NCI-H1694 treated with DMSO at 0.1 percent for 48 hours (cell line): ENCODE measurements at places on chromosomes 16 and 17.

DNA sequence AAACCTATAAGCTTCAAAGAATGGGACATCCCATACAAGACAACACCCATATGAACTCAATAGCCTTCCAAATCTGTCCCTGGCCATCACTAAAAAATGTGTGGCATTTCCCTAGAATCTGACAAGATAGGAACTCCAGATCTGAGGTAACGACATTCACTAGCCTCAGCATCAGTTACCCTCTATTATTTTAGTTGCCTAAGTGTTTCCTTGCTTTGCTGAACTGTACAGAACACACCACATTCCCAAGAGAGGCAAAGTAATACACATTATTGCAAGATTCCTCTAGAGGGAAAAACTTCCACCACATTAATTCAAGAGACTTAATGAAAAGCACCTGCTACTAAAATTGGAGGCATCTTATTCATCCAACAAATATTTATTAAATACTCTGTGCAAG is 5.0 kb downstream of the LSM12 start:
- DNase-seq, result no peak

DNA sequence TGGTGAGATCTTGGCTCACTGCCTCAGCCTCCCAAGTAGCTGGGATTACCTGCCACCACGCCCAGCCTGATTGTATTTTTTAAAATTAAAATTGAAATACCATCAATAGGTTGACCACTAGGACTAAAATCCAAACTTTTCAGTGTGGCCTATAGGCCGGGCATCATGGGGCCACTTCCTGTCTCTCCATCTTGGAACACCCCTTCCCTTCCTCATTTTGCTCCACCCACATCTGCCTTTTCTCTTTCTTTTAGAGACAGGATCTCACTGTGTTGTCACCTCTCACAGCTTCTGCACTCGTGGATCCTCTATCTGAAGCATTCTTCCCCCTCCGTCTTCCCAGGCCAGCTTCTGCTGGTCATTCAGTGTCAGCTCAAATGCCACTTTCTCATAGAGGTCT is 57.0 kb downstream of the BMERB1 start:
- DNase-seq, result no peak

- DNase-seq, result no peak
These were observed 2.6 kb downstream of the FN3KRP start for GRCh38 chr17:82718986-82719685.

DNA sequence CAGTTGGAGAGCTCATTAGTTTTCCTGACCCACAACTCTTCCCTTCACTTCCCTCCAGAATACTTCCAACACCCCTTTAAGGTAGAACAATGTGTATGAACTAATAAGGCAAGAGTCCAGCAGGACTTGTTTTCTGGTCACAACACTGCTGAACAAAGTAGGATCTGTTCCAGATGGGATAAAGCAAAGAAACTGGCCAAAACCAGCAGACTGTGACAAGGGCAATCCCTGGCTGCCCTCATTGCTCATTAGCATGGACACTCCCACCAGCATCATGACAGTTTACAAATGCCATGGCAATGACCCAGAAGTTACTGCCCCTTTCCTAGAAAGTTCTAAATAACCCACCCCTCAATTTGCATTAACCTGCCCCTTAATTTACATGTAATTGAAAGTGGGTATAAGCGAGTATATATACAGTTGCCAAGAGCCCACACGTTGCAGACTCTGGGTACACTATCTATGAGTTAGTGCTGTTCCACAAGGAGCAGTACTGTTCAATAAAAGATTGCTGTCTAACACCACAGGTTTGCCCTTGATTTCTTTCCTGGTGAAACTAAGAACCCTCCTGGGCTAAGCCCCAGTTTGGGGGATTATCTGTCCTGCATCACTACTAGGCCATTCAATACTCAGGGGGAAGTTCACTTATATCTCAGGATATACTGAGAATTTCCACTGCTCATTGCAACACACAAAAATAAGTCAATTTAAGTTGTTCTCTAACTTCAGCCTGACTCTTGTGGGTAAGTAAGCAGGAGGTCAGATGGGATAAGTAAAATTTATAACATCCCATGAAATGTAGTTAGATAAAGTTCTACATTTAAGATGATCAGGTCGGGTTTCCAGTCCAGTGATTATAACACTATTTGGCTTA is 82.3 kb downstream of the SSH2 start:
- no peak for DNase-seq

GRCh38 chr16:3471518-3472176 is 23.6 kb downstream of the C16orf90 start:
- DNase-seq, result no peak

GRCh38 chr17:62631936-62632924 is 4.8 kb downstream of the MRC2 start:
- no peak for DNase-seq

DNA sequence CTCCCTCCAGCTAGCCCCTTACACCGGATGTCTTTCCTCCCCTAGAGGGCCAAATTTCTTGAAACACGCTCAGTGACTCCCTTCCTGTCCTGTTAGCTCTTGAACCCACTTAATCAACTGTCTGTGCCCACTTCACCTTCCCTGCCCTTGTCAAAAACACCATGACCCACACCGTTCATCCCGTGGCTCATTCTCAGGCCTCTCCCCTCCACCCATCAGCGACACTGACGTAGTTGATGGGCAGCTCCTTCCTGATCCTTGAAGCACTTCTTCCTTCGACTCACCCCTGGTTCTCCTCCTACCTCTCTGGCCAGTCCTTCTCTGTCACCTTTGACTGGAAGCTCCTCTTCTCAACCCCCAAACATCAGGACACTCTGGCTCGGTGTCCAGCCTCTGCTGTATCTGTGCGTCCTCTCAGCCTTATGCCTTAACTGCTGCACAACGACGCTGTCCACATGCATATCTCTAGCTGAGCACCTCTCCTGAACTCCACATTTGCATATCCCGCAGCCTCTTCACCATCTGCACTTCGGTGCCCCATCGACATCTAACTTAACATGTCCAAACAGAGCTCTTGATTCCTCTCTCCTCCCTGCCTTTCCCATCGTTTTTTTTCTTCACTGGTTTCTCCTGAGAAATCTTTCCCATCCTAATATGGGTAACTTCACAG is 39.3 kb upstream of the CCDC182 start:
- DNase-seq, result no peak
